ENCODE measurements at places on chromosomes 5 and 9.

DNA sequence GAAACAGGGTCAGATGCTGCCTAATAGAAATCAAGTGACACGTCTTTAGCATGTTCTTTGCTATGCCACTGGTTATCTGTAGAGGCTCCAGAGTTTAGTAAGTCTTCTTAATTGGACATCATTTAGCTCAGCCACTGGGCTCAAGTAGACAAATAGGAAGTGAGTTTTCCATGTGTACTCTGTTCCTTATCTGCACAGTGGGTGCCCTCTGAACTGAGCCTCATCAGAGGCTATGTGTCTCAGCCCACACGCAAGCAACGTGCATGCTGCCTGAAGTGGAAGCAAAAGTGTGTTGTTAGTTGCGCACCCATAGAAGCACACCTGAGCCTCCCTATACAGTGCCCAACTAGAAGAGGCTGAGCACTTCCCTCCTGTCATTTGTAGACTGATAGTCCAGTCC lies 134.7 kb downstream of the SEMA5A start:
- no peak for DNase-seq

GRCh38 chr5:10756549-10756948 lies 4.5 kb downstream of the DAP start:
- DNase-seq: no peak

DNA sequence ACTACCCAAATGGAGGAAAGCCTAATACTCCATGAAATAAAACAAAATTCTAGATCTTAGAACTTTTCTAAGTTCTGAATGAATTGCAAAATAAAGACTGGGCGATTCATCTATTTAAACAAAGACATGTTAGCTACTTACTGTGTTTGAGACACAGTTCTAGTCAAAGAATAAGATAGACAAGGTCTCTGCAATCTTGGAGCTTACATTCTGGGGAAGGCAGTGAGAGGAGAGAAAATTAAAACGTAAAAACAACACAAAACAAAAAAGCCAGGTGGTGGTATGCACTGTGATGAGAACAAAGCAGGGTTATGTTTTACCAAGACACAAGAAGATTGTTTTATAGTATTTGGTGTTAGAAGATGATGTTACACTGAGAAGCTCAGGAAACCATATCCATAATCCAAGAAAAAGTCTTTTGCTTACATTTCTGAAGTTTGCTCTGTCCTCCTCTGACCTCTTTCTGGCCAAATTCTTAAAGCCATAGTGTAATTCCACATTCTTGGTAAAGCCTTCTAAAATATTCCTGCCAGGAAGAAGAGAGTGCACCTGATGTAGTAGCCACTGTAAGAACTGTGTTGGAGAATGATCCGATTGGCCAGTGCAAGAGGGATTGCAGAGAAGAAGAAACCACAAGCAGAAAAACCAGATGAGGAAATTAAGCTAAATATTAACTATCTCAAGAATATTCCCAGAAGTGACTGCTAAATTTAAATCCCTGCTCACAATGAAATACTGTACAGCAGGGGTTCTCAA lies 218.4 kb downstream of the PCSK1 start:
- no peak for DNase-seq

DNA sequence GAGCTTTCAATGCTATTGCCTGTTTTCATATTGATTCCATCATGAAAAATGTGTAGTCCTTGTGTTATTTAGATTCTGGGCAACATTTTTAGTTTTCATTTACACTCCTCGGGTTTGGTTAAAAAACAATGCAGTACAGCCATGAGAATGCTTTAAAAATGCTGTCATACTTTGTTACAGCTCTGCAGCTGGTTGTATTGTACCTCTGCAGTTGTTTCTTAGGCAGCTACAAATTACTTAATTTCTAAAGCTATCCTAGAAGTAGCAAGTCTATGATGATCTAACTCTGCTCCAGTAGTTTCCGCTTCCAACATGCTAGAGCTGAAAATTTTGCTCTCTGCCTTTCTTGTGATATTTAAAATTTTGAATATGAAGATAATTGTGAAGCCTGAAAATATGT lies 20.2 kb downstream of the SNX18 start:
- no peak for DNase-seq

DNA sequence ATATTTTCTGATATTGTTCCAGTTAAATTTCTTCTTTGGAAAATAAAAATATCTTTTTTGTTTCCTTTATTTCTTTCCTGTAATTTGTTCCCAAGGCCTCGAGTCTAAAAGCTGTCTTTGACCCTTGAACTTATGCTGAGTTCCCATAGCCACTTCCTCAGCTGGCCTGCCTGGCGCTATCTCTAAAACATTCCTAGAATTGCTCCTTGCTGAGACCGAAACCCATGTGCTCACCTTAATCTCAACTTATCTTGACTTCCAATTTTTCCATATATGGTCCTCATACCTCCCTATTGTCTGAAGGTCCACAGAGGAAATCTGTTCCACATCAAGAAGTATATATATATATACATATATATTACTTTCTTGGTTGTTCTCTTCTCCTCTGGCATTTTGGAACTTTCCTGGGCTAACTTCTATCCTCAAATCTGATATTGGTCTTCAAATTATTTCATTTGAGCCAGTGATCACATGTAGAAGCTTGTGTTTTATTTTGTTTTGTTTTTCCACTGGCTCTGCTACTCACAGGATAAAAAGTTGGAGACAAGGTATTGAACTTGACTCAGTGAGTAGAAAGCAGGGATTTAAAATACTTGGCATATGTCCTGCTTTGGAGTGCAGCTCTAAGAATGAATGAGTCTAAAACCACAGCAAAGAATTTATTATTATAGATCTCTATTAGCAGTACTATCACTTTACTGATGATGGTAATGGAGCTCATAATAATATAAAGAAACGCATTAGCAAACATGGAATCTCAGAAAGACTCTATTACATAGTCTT lies 45.2 kb downstream of the ENC1 start:
- DNase-seq: no peak

DNA sequence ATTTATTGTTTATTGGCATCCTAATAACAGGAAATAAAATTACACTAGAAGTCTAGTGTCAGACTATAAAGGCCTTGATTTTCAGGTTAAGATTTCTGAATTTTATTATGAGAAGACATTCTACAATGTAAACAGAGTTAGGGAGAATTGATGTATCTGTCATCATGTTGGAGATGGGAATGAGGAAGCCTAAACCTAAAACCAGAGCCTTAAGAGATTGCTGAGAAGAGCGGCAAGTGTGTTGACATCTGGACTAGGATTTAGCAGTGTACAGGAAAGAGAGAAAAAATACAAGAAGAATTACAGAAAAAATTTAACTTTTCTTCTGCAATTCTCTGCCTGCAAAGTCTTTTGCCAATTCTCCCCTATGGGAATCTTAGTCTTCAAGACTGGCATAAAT lies 525.5 kb downstream of the NR2F1-AS1 start:
- DNase-seq: no peak

DNA sequence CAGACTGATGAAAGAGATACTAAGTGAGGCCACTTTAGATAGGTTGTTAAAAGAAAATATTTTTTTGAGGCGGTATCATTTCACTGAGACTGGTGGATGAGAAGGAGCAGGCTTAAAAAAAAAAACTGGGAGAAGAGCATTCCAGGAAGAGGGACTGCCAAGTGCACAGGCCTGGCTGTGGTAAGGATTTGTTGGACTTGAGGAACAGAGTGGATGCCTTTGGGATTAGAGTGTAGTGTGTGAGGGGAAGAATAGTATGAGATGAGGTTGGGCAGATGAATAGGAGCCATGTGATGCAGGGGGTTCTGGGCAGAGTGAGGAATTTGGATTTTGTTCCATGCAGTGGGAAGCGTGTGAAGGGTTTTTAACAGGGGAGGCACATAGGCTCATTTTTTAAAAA lies 57.9 kb downstream of the PBX3 start:
- no peak for DNase-seq

GRCh38 chr5:10984021-10984715 lies 223.1 kb upstream of the DAP start:
- no peak for DNase-seq

GRCh38 chr9:129933185-129934040 lies 98.2 kb downstream of the USP20 start:
- no peak for DNase-seq

- no peak for DNase-seq
Measured at GRCh38 chr9:112174965-112175795, at the start of gene SUSD1. Gene SUSD1 (minus strand): TSS chr9:112175297. CDS start chr9:112175235, 62 bp downstream.

All from NCI-H1417 (cell line).